Keratinocyte (primary cell): ENCODE measurements at places on chromosomes 4 and X. TPM values are rescaled to one million over a fixed set of nuclear protein-coding genes. Genes with fewer than 3 reads are reported as not detected.

DNA sequence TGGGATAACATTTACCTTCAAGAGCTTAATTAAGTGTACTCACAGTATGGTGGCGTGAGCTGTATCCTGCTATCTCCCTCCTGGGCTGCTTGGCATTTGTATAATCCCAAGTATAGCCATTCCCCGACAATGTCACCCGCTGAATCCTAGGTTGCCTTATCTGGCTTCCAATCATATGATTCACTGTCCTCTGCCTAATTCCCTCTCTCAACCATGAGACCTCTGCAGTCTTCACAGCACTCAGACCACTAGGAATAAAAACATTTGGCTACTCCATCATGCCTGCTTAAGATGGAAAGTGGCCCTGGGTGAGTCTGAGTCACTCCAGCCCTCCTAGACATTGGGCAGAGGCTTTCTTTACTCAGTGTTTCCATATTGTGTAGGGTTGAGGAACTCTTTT is 28.9 kb upstream of the WDFY3 start:
- DNase-seq: no peak

DNA sequence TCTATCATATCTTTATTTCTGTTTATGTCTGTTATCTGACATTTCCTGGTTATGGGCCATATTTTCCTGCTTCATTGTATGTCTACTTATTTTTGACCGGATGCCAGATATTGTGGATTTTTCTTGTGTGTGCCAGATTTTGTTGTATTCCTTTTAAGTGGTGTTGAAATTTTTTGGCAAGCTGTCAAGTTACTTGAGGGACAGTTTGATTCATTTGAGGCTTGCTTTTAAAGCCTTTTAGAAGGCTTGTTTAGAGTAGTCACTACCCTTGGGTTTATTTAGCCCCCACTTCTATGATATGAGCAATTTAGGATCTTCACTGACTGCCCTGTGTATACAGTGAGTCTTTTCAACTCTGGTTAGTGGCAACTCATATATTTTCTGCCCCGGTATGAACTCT is 29.2 kb upstream of the NPY2R start:
- no peak for DNase-seq

DNA sequence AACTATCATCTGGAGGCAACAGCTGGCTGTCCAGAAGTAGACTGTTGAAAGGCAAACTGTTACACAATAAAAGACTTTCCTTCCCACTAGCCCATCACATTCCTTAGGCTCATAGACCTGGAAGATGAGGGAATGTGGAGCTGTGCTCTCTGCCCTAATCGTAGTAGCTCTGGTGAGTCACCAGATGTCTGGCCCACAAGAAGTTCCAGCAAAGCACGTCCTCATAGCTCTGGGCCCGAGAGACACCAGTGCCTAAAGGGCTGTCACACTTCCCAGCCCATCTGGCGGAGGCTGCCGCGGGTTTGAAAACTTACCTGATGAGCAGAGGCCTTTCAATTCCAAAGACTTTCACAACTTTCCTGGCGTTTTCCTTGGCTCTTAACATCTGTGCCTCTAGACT is 81.7 kb upstream of the STOX2 start:
- no peak for DNase-seq

DNA sequence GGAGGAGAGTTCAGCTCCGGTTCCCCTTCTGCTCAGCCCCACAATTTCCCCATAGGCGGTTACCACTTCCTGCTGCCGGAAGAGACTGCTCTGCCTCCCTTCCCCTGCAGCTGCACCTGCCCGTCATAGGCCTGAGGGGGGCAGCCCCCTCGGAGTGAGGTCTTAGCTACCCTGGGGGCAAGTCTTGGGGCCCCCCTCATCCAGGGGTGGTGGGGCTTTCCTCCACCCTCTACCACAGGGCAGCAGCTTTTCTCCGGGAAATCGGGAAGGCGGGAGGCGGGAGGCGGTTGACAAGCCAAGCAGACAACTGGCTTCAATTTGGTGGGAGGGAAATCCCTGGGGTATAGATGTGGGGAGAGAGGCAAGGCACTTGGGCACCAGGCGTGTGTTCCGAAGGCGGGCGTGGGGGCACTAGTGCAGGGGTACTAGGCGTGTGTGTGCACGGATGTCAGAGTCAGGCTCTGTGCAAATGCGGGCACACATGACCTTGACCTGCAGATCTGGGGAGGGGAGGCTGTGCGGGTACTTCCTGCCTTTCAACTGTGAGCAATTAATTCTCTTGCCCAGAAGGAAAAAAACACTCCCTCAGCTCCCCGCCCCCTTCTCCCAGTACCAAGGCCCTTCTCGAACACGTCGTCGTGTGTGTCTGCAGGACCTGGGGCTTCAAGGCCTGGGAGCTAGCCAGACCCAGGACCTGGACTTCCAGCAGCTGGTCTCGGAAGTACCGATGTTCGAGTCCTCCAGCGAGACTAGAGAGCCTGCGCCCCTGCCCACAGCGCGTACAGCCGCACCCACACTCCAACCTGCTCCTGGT is 1.0 kb upstream of the ARHGAP4 start:
- no peak for DNase-seq

DNA sequence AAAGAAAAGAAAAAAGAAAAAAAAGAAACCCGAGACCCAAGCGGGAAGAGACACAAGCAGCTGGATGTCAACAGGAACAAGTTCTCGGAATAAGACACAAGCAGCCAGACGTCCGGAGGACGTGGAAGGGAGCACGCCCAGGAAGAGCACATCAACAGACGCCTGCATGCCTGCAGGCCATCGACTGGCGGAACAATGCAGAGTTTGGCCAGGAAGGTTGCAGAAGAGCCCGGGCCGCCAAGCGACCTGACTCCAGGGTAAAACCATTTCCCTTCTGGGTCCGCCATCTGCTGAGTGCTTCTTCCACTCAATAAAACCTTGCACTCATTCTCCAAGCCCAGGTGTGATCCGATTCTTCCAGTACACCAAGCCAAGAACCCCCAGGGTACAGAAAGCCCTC is 95.6 kb upstream of the PRR32 start:
- no peak for DNase-seq

GRCh38 chr4:101230801-101231426 is 116.4 kb downstream of the PPP3CA start:
- DNase-seq: no peak

DNA sequence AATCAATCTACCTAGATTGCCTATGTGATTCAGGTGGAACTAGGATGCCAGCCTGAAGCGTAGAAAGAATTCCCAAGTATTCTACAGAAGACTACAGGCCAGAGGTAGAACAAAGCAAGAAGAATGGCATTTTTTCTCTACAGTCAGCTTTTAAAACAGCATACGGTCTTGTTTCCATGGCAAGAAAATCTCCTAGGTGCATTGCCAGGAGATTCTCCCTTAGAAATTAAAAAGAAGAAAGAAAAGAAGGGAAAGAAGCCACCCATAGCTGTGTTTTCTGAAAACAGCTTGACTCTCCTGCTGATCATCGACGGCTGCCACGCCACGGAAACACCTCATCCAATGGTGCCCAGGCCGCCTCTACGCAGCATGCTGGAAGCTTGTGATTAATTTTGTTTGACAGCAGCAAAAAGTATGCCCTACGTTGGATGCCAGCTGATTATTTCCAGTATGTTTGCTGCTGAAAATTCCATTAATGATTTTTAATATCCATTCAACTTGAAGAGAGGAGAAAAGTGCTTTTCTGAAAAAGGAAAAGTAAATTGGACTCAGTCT is 24.1 kb downstream of the ANK2 start:
- DNase-seq: no peak

DNA sequence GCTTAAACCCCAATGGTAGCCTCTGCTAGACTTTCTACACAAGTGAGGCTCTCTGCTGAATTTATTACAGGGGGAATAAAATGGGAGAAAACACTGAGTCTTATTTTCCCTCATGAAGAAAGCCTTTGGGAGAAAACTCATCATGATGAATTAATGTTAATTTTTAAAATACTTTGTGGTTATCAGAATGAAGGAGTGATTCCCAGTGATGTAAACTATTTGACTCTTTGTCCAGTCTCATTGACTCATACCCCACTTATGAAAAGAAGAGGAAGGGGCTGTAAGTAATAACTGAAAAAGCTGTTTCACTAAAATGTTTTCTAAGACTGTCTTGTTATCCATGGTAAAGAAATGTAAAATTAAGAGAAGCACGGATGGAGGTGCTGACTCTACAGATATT is 208.8 kb downstream of the GRIA3 start:
- no peak for DNase-seq

TEC gene
- 0.20 to 0.39 TPM (median 0.26 TPM) in 3 replicates for polyA plus RNA-seq

PCDH18 gene
- 0.02 to 0.13 TPM (median 0.08 TPM) in 3 replicates for polyA plus RNA-seq

HS3ST1 gene
- polyA plus RNA-seq: 2.0 to 3.7 TPM (median 3.3 TPM) in 3 replicates

DUSP21 gene
- polyA plus RNA-seq: not detected in 3 replicates

DNA sequence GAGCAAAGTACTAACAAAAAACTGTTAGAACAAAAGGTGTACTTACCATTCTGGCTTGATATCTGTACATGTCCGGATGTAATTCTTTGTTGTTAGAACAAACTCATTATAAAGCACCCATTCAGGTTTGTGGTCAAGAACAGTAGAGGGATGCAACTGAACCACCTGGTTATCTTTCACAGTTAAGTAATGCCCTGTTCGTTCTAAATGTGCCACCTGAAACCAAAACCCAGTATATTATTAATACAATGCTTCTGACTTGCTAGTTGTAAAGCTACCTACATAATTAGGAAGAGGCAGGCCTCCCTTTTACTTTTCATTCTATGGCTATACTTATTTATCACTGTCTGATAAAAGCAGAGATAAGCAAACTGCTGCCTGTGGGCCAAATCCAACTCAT is 54.8 kb downstream of the DHX15 start:
- DNase-seq: no peak

- no peak for DNase-seq
Measured at GRCh38 chrX:110280954-110281353, 36.9 kb downstream of the AMMECR1 start.

DNA sequence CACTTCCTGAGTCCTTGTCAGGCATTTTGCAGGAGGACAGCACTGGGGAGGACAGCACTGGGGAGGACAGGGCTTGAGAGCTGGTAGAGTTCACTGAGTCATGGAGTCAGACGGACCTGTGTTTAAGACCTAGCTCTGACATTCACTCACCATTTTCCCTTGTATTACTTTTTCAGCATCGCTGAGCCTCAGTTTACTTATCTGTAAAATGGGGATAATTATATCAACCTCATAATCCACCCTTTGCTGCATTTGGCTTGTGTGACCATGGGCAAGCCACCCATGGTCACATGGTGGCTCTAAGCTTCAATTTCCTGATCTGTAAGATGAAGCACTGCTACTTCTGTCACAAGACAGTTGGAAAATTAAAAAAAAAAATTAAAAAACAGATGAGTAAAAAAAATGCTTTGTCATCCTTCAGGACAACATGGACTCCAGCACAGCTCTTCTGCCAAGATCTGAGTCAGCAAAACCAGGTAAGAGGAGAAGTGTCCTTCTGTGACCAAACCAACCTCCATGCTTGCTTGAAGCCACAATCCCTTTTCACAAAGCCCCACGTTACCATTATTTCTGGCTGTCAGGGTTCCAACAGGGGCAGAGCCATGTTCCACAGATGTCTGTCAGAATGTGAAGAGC is 275.5 kb downstream of the RAB28 start:
- DNase-seq: no peak

ASB5 gene
- 0.01 to 0.06 TPM in 2 of 3 replicates, not detected in the other for polyA plus RNA-seq

MORF4L2 gene
- 450 to 659 TPM (median 648 TPM) in 3 replicates for polyA plus RNA-seq

DNA sequence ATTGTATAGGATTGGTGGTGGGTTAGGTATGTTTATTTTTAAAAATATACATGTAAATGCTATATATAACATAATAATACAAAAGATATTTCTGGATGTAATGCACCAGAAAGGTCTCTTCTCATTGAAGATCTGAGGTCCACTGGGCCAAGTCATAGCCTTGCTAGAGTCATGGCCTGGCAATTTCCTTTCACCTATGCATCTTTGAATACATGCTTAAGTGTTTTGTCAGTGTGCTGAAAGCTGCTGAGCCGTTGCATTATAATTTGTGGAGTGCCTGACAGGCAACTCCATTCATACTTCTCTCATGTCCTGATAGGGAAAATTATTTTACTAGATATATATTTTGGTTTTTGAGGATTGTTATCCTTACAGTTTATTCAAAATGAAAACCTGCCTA is 410.2 kb upstream of the CT83 start:
- no peak for DNase-seq

SH2D1A gene
- polyA plus RNA-seq: 0.02 to 0.05 TPM (median 0.04 TPM) in 3 replicates
